Osteocyte (in vitro differentiated cells): ENCODE measurements at places on chromosomes 3 and 15. TPM values are rescaled to one million over a fixed set of nuclear protein-coding genes. Genes with fewer than 3 reads are reported as not detected.

The PCOLCE2 gene
- total RNA-seq = 3.8 and 4.0 TPM in 2 replicates

The SCG5 gene
- 0.52 and 0.54 TPM in 2 replicates for total RNA-seq

GRCh38 chr15:74869726-74870407 lies 3.3 kb downstream of the SCAMP2 start:
- DNase-seq = no peak

The PARP15 gene
- 0.08 TPM in 1 of 2 replicates, not detected in the other for total RNA-seq

DNA sequence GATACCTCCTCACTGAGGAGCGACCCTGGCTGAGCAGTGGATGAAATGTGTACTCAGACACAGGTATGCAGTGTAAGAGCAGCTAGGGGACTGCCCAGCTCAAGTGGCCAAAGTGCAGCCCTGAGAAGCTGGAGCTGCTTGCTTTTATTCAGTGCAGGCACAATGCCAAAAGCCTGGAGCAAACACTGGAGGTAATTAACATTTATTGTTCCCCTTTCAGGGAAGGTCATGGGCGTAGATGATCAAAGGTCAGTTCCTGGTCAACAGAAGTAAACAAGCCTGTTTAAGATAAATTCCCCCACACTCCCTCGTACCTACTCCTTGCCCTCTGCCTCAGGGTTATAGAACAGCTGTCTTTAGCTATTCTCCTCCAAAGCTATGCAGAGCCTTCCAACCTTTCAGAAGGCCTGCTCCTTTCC lies 17.5 kb downstream of the PLA2G4F start:
- peak; percentile 36 for DNase-seq

GRCh38 chr15:92636908-92637481 lies 18.6 kb downstream of the FAM174B start:
- peak; percentile 63 for DNase-seq

The REC114 gene
- total RNA-seq = not detected in 2 replicates

The ROPN1 gene
- not detected in 2 replicates for total RNA-seq

- DNase-seq = no peak
These were observed 34.9 kb downstream of the DCLK3 start for GRCh38 chr3:36729204-36730056.

GRCh38 chr3:284322-284721 lies 87.8 kb downstream of the CHL1 start:
- no peak for DNase-seq

DNA sequence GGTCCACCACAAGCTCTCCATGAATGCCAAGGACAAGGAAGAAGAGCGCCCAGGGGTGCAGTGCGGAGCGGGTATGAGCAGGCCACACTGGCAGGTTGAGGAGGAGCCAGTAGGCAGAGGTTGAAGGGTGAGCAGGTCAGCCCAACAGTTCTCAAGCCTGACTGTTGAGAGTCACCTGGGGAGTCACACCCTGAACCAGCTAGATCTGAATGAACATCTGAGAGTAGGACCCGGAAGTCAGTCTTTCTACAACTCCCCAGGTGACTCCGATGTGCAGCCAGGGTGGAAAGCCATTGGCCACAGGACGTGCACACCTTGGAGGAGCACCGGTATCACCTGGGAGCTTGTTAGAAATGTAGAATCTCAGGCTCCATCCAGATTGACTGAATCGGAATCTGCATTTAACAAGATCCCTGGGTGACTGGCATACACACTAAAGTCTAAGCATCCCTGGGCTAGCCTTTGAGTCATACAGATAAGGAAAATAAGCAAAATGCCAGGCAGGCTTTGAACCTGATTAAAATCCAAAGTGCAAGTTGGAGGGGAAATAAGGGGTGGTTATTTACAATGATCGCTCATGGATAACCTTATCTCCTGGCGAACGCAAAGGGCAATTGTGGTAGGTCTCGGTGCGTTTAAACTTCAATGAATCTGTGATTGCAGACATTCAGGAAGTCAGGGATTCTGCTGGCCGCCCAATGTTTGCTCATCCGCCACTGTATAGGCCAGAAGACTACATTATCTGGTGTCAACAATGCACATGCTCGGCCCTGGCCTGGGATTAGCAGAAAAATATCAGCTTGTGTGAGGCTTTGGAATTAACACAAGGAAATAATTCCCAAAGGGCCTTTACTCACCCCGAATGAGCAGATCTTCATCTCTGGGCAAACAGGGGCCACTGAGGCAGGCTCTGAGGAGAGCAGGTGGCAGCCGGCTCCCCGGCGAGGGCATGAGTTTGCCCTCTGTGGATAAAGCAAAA lies 11.7 kb upstream of the LYZL4 start:
- DNase-seq = no peak
